ENCODE measurements at places on chromosomes 7 and 10.

GRCh38 chr10:70673929-70674559 lies 1.7 kb downstream of the ADAMTS14 start:
- no peak for DNase-seq

DNA sequence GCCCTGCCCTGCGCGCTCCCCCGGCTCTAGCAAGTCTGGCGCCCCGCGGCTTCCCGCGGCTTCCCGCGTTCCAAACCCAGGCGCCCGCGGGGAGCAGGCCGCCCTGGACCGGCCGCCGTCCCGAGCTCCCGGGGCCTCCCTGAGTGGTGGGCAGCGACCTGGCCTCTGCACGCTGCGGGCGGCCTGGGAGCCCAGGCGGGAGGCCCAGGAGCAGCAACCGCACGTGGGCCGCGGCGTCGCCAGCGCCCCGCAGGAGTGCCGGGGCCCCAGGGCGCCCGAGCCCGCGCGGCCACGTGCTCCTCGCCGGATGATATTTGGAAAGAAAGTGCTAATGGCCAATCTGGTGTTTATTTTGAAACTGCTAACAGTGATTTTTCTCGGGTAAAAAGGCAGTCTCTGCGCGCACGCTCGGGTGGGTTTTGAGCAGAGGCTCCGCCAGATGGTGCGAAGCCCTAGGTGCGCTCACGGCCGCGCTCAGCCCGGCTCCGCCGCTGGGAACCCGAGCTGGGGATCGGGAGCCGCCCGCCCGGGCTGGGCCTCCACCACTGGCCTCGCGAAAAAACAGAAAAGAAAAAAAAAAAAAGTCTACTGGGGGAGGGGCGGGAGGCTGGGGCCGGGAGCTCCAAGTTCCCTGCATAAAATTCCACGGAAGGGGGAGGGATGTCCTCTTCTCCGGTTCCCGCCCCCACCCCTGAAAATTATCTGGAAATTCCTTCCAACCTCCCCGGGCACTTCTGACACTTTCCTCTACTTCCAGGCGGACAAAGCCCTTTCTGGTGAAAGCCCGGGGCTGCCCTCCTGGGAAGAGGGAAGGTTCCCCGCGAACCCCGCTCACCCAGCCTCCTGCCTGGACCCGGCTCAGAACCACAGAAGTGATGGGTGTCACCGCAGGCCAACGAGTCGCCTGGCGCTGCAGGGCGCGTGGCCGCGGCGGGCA lies 4.3 kb downstream of the EBF3 start:
- no peak for DNase-seq

DNA sequence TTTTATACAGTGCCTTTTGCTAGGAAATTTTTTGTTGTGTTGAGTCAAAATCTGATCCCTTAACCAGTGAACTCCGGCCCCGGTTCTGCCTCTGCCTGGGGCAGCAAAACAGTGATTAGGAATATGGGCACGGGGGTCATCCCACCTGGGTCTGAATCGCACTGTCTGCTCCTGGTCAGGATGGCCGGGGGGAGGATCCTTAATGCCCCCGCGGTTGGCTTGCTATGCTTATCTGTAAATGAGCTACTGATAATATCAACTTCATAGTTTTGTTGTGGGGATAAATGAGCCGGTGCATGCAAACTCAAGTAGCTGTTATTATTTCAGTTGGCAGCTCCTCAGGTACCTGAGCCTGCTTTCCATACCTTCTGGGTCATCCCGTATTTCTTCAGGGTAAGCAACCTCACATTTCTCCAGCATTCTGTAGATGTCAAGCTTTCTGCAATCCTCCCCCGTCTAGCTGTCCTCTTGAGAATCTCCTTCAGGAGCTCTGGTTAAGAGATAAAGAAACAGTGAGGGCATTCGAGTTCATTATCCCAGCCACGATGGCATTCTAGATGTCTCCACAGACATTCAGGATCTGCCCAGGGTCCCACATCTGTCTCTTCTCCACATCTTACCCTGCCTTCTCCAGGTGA lies 592.2 kb downstream of the SDK1 start:
- no peak for DNase-seq

DNA sequence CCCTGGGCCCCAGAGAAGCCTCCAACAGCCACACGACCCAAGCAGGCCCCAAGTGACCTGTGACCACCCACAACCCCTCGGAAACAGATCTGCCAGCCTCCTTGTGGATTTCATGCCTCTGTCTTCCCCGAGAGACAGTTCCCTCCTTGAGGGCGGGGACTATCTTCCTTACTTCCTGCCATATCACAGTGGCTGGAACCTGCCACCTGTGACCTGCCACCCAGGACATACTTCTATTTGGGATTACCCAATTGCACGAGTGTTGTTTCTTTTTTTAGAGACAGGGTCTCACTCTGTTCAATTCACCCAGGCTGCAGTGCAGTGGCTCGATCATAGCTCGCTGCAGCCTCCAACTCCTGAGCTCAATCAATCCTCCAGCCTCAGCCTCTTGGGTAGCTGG lies 25.9 kb downstream of the TNRC18 start:
- DNase-seq, result no peak

- peak; percentile 67 for DNase-seq
These were observed 42.9 kb upstream of the BHLHA15 start for GRCh38 chr7:98168181-98168903.

DNA sequence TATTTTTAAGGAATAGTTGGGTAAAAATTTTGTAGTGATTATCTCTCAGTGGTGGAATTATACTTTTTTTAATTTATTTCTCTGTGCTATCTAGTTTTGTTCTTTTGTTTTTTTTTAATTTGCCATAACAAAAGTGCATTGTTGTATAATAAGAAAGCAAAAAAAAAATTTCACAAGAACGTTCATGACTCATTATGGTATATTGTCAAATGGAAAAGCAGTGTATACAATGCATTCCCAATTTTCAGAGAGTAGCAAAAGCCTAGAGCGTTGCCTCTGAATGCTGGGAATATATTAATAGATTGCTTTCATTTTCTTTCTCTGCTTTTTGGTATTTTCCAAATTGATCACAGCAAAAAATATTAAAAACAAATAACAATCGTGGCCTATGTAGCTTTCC lies 46.3 kb upstream of the GPAM start:
- no peak for DNase-seq

GRCh38 chr7:657565-658119 lies 68.9 kb upstream of the DNAAF5 start:
- no peak for DNase-seq

GRCh38 chr10:120995768-120996167 lies 144.6 kb downstream of the WDR11 start:
- no peak for DNase-seq

- DNase-seq, result no peak
These were observed 6.6 kb upstream of the TMEM184A start for GRCh38 chr7:1562597-1563051.

- DNase-seq, result no peak
These were observed 206 bp downstream of the UPF2 start for GRCh38 chr10:12042409-12042796.

- no peak for DNase-seq
These were observed 18.8 kb downstream of the TET1 start for GRCh38 chr10:68578974-68579373.

- DNase-seq, result no peak
These were observed 137.0 kb downstream of the NEUROD6 start for GRCh38 chr7:31203551-31203950.

GRCh38 chr10:83346266-83346910 lies 792.9 kb upstream of the GHITM start:
- DNase-seq, result no peak

- DNase-seq, result no peak
These were observed 5.6 kb upstream of the ZNF518A start for GRCh38 chr10:96124230-96125141.

- no peak for DNase-seq
These were observed 59.4 kb upstream of the CAMK2B start for GRCh38 chr7:44384586-44385433.

- no peak for DNase-seq
These were observed 140.4 kb upstream of the GDF10 start for GRCh38 chr10:47159361-47160260.

- peak; percentile 47 for DNase-seq
These were observed 33.7 kb downstream of the NRBF2 start for GRCh38 chr10:63166742-63167258.

DNA sequence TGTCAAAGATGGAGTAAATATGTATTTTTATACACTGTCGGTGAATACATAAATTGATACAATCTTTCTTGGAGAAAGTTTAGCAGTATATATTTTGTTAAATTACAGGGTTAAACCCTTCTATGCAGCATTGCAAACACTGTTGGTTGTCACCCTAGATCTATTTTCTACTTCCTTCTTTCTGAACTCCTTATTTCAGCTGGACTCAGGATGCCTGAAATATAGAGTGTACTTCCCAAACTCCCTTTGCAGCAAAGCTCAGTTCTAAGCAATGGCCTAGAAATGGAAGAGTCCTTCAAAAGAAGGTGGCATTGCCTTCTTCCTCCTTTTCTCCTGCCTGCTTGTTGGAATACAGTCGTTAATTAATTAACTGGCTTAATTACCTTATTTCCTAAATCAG lies 20.6 kb downstream of the CUBN start:
- DNase-seq, result no peak

- no peak for DNase-seq
These were observed 36.2 kb upstream of the TMEM106B start for GRCh38 chr7:12174931-12175330.

- DNase-seq, result no peak
These were observed 6.4 kb downstream of the DPYSL4 start for GRCh38 chr10:132192991-132193665.

GRCh38 chr10:53570221-53570620 lies 797.6 kb upstream of the MBL2 start:
- DNase-seq, result no peak
